ENCODE measurements at places on chromosomes 1 and 21.

DNA sequence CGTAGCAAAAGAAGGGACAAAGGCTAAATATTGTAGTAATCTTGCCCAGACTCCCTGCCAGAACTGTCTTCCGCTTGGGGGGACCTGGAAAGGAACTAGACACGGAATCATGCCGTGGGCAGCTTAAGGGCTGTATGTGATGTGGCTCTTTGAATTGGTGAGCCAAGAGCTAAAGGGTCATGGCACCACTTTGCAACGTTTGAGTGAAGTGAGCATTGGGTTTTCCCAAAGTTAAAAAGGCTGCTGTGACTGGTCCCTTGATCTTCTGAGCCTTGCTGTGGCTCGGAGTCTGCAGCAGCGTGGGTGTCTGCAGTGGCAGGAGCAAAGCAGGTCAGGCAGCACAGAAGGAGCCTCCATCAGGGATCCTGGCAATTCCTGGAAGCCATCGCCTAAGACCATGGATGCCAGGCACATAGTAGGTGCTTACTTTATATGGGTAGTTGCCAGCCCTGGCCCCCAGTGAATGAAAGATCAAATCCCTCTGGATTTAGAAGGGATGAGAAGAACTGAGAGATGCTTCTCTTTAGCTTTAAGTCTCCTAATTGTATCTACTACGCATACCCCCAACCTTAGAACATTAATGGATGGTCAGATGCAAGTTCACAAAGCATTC is 1.8 kb downstream of the SMYD2 start:
- no peak for DNase-seq

DNA sequence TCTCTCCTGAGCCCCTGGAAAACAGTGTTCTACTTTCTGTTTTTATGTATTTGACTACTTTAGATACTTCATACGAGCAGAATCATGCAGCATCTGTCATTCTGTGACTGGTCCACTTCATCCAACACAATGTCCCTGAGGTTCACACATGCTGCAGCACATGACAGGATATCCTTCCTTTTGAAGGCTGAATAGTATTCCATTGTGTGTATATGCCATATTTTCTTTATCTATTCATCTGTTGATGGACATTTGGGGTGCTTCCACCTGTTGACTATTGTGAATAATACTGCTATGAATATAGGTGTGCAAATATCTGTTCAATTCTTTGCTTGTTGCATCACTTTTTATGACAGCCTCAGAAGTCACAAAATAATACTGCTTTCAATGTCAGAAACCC is 55.8 kb downstream of the SH3GLB1 start:
- DNase-seq, result no peak

DNA sequence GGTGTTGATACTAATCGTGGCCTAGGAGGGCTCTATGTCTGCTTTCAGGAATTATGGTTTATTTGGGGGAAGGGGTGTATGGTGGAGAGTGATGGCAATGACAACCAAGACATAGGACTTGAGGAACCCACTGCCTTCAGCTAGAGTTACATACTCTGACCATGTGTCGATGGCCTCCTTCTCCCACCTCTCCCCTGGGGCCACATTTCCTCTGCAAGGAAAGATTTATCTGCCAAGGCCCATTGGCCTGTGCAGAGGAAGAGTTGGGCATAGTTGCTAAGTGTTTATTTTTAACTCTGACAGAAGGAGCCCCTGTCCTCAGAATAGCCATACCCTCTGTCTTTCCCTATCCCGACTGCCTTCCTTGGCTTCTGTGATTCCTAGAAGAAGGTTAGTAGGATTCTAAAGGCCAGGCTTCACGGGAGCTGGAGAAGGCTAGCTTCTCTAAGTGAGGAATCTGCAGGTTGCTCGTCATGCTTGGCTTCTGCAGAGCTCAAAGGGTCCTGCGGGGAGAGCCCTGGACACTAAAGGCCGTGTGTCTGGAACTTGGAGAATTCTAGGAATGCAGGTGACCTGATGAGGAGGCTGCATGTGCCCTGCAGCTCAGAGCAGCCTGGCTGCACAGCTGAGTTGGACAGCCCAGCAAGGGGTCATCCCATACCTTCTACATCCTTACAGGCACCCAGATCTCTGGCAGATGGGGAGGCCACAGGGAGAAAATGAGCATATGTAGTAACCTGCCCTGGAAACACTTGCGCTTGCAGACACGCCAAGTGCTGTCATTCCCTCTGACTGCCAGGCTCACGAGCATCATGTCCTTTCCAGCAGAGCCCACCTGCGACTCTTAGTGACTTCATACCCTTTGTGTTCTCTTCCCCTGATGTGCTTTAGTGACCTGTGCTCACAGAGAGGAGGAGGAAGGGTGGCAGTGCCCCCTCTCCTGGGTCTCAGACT is 9.7 kb downstream of the MAPKAPK2 start:
- no peak for DNase-seq

DNA sequence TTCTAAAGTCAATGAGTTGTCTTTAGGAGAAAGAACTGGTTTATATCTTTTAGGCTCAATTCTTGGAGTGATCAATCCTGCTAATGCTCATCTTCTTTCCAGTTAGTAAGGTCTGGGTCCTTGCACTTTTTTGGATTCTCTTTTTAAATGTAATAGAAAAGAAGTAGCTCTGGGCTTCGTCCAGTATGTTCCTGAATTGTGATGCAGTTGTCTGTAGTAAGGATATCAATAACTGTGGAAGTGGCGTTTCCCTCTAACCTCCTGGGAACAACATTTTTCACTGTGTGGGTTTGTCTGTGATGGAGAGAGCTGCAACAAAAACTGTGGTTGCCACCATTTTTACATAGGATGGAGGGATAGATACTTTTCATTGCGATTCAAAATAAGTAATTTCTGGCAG is 367.2 kb downstream of the USP25 start:
- no peak for DNase-seq

GRCh38 chr1:211548321-211549091 is 30.5 kb downstream of the SLC30A1 start:
- DNase-seq, result no peak

- peak; percentile 42 for DNase-seq
Observed at GRCh38 chr1:68358439-68358838, 91.3 kb downstream of the RPE65 start.

- no peak for DNase-seq
Observed at GRCh38 chr1:61152066-61152465, 69.7 kb downstream of the NFIA start.

DNA sequence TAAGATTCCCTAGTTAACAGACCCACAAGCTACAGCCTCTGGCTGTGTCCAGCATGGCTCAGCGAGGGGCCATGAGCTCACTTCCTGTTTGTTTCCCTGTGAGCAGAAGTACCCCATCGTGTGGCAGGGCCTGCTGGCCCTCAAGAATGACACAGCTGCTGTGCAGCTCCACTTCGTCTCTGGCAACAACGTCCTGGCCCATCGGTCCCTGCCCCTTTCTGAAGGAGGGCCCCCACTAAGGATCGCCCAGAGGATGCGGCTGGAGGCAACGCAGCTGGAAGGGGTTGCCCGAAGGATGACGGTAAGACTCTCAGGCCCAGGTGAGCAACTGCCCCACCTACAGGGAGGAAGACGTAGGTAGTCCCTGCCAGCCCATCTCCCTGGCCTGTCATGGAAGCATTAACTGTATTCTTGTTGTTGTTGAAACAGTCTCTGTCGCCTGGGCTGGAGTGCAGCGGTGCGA is 38.2 kb downstream of the ZBTB17 start:
- DNase-seq, result no peak

- no peak for DNase-seq
Observed at GRCh38 chr1:150553392-150554085, 4.3 kb downstream of the ADAMTSL4 start.

- peak; percentile 59 for DNase-seq
Observed at GRCh38 chr1:15501208-15502032, 22.6 kb downstream of the CASP9 start.

DNA sequence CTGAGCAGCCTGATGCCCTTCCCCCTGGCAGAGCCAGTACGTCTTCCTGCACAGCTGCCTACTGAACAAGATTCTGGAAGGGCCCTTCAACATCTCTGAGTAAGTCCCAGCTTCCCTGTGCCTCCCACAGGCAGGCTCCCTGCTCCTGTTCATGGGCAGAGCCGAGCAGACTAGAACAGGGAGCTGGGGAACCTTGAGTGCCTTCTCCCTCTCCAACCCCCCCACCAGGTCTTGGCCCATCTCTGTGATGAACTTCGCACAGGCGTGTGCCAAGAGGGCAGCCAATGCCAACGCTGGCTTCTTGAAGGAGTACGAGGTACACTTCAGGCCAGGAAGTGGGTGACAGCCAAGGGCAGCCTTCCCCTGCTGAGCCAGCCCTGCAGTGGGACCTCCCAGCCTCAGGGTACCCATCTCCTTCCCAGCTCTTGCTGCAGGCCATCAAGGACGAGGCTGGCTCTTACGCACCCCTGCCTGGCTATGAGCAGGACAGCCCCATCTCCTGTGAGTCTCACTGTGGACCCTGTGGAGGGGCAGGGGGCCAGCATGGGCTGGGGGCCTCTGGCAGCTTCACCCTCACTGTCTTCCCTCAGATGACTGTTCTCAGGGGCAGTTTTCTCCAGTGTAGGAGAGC is 6.4 kb upstream of the LGR6 start:
- DNase-seq, result no peak

GRCh38 chr21:21001591-21002100 is 3.4 kb downstream of the NCAM2 start:
- DNase-seq, result no peak

DNA sequence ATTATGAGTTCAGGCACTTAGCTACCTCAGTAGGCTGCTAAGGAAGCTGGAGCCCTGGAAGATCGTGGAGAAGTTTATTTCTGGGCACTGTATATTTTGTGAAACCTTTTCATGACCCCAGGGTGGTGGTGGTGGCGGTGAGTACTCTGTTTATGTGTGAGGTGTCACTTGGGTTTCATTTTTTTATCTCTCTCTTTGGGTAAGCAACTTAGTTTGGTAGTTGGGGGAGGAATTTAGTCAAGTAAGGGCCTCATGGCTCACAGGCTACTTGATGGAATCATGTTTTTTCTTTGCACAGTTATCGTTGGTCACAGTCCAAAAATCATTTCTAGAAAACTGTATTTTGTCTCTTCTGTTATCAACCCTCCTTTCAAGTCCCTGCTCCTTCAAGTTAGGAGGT is 33.9 kb downstream of the C1orf141 start:
- no peak for DNase-seq

- DNase-seq, result no peak
Observed at GRCh38 chr1:220219865-220220698, 52.2 kb downstream of the RAB3GAP2 start.

GRCh38 chr1:5688081-5689077 is 303.8 kb downstream of the NPHP4 start:
- DNase-seq, result no peak

DNA sequence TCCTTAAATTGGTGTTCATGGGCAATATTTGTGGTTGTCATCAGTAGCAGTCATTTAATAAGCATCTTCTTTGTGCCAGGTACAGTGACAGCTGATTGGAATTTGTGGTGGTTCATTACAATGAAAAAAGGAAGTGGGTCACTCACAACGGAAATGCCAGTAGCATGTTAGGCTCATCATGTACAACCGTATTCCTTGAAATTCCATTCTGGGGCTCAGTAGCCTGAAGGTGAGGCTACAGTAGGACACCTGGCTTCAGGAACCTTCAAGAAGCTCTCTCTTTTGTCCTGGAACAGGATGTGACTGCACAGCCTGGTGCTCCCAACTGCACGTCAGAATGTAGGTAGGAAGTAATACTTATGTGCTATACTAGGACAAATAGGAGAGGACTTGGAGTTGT is 93.9 kb downstream of the ST3GAL3 start:
- no peak for DNase-seq

DNA sequence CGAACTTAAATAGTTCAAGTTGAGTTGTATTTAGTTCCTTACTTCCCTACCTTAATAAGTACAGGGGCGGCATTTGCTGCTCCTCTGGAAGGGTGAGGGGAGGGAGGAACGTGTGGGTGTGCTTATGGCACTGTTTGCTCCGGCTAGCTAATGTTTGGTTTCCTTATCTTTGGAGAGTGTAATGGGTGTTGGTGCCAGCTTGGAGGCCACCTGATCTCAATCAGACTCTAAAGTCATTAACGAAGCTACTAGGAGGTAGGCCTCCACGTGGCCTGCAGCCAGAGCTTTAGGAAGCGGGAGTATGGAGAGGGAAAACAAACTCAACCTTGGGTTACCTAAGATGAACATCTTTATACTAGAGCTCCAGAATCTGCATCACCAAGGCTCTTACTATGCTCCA is 43.0 kb upstream of the RAP1A start:
- DNase-seq, result no peak

- peak; percentile 22 for DNase-seq
Observed at GRCh38 chr1:212104586-212105325, 69.2 kb downstream of the DTL start.

GRCh38 chr21:27693376-27693775 is 726.5 kb upstream of the ADAMTS5 start:
- DNase-seq, result peak; percentile 76

DNA sequence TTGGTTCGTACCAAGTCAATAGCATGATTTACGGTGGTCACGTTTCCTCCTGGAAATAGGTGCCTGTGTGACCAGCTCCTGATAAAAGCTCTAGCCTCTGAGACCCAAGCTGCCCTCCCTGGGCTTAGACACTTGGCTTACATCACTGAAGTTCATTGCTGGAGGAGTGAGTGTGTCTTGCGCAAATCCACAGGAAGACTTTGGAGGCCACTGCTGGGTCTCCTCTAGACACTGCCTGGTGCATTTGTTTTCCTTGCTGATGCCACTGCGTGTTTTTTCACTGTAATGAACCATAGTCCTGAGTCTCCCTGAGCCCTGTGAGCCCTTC is 230.6 kb downstream of the DSCAM start:
- no peak for DNase-seq

- DNase-seq, result peak; percentile 68
Observed at GRCh38 chr1:236035681-236036101, 29.2 kb downstream of the NID1 start.

DNA sequence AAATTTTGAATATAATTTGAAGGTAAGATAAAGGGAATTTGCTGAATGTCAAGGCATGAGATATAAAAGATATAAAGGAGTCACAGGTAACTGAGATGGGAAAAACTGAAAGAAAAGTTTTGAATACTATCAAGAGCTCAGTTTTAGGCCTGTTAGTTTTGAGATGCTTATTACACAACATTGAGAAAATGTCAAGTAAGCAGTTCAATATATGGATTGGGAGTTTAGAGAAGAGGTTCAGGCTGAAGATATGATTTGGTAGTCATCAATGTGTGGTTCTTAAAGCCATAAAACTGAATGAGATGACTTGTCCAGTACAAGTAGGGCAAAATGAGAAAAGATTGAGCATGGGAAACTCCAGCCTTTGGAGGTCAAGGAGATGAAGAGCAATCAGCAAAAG is 4.7 kb upstream of the RNPC3 start:
- DNase-seq, result no peak

GRCh38 chr1:221150996-221151395 is 271.8 kb downstream of the HLX start:
- DNase-seq, result no peak

GRCh38 chr1:179941454-179941853 is 13.2 kb upstream of the CEP350 start:
- DNase-seq, result peak; percentile 42

DNA sequence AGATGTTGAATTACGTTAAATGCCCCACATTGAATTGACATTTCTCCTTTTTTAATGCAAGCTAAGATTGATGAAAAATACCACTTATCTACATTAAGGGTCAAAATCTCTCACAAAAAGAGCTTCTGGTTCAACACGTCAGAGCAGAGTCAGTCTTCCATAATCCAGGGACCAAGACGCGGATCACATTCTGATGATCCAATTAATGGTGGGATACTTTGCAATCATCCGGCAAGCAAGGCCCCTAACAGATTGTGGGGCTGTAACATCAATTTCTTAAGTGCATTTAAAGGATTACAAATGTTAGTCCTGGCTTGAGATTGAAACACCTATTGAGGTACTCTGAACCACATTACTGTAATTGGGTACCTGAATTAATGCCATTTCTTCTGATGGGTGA is 120.2 kb upstream of the ESRRG start:
- no peak for DNase-seq
